Fibroblast of skin of abdomen (primary cell): ENCODE measurements at places on chromosomes 13 and 19.

DNA sequence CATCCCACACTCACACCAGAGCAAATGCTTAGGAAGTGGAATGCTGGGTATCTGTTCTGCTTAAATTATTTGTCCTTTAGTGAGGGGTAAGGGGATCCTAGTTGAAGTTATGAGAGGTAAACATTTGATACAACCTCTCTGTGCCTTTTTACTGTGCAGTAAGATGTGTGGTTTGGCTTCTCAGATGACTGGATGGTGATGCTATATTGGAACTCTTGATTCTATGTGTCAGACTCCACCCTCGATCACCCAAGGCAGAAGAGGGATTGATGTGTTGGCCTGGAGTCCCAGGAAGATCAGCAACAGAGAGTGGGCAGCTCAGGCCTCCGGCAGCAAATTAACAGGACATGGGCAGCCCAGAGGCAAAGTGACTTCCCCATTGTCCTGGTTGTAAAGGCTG lies 66.7 kb downstream of the SIPA1L3 start:
- DNase-seq, result no peak

GRCh38 chr13:33409673-33410510 lies 124.3 kb upstream of the STARD13 start:
- DNase-seq, result no peak

DNA sequence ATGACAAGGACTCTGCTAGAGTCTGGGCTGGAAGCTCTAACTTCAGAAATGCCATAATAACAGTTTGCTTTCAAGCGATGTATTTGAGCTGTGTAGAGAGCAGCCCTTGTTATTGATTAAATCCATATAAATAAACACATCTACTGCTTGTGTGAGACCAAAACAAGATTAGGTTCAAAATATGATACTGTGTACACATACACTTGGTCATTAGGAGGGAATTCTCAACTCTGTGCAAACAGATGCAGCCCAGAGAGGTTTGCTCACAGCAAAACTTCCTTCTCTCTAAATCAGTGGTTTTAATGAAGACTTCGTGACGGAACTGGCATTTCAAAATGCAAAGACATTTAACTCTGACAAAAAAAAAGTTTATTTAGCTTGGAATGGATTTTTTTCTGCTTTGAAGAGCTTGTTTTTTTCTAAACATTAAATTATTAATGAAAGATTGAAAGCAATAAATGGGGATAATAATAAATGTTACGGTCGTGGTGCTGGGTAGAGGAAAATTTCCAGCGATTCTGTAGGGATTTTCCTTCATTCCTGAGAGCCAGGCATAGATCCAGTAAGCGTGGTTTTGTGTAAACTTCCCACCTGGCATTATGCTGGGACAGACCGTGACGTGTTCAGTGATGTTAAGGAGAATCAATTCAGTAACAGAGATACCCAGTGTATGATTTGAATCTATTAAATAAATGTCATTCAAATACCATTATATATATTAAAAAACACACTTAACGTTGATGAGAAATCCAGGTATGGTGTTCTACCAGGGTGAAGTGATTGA lies 213.7 kb downstream of the TEX29 start:
- DNase-seq, result no peak

DNA sequence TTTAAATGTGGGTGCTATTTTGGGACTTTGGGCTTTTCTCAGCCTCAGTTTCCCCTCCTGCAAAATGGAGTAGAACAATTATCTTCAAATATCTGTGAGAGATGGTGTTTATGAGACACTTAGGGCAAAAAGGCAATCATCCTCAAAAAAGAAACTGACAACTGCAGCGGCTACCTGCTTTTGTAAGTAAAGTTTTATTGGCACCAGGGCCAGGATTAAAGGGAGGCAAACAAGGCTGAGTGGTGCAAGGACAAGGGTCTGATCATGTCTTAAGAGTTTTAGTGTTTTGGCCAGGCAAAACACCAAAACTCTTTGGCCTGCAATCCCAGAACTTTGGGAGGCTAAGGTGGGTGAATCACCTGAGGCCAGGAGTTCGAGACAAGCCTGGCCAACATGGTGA lies 1.3 kb upstream of the MAST3 start:
- DNase-seq, result no peak

DNA sequence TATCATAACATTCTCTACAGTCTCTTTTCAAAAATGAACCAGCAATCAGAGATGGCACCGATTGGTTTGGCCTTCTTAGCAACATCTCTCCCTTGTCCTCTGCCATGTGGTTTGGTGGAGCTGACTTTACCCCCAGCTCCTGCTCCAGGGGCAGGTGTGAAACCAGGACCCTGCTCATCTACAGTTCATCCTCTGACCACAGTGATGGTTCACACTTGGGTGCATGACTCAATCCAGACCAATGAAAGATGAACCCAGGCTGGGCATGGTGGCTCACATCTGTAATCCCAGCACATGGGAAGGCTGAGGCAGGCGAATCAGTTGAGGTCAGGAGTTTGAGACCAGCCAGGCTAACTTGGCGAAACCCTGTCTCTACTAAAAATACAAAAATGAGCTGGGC lies 33.6 kb upstream of the FFAR2 start:
- DNase-seq, result no peak

DNA sequence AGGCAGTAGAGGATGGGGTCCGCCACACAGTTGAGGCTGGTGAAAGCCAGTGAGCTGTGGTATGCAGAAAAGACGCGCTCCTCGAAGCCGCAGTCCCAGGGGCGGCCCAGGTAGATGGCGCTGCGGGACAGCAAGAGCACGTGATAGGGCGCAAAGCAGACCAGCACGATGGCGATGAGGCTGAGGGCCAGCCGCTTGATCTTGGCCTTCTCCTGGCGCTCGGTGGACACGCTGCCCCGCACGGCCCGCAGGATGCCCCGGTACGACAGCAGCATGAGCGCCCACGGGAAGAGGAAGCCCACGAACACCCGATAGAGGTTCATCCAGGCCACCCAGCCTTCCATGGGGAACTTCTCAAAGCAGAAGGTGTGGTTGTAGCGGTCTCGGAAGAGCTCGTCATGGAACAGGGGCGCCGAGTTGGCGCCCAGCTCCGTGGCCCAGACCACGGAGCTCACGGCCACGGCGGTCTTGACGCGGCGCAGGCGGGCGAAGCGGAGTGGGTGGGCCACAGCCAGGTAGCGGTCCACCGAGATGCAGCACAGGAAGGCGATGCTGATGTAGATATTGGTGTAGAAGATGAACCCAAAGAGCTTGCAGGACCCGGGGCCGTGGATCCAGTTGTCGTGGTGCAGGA lies 6.5 kb upstream of the OPA3 start:
- DNase-seq, result peak; percentile 51

DNA sequence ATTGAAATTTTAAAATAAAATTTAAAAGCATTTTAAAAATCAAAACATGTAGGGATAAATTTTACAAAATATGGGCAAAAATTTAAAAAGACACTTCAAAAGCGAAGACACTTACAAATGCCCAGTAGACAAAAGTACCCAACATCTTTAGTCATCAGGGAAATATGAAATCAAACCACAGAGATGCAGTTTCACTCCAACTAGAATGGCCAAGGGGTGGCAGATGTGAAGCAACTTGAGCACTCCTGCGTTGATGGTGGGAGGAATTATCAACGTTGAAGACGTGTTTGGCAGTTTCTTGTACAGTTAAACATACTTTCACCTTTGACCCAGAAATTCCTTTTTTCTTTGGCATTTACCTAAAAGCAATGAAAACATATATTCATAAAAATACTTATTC lies 518.0 kb upstream of the SGCG start:
- DNase-seq, result no peak

GRCh38 chr13:53054569-53054968 lies 26.0 kb downstream of the OLFM4 start:
- DNase-seq, result no peak

- DNase-seq, result no peak
Observed at GRCh38 chr13:51739027-51739764, 64.8 kb downstream of the DHRS12 start.

GRCh38 chr13:52949742-52950141 lies 78.9 kb upstream of the OLFM4 start:
- DNase-seq, result no peak

- no peak for DNase-seq
Observed at GRCh38 chr19:7006135-7006704, 15.0 kb downstream of the MBD3L2B start.

- peak; percentile 8 for DNase-seq
Observed at GRCh38 chr13:83499286-83499685, 383.0 kb downstream of the SLITRK1 start.

DNA sequence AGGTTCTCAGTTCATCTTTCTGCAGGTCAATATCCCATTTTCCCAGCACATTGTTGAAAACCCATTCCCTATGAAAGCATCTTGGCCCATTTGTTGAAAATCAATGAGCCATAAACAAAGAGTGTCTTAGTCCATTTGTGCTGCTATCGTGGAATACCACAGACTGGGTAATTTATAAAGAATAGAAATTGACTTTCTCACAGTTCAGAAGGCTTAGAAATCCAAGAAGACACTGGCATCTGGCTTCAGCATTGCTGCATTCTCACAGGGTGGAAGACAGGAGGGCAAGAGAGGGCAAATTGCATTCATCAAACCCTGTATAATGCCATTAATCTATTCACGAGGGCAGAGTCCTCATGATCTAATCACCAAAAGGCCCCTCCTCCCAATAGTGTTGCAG lies 34.1 kb downstream of the ZNF823 start:
- DNase-seq, result no peak

DNA sequence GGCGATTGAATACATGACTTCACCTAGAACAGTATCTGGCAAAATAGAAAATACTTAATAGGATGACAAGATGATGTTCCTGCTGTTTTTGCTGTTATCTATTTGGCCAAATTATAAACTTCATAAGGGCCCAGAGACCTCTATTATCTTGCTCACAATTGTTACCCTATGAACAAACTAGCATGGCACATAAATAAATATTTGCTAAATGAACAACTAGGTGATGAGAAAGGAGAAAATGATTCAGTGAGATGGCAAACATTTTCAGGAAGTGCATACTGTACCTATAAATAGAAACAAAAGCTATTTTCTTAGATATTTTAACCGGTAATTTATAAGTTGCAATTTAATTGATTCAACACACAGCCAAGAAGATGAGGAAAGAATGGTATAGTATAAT lies 78.4 kb downstream of the FAM216B start:
- no peak for DNase-seq

DNA sequence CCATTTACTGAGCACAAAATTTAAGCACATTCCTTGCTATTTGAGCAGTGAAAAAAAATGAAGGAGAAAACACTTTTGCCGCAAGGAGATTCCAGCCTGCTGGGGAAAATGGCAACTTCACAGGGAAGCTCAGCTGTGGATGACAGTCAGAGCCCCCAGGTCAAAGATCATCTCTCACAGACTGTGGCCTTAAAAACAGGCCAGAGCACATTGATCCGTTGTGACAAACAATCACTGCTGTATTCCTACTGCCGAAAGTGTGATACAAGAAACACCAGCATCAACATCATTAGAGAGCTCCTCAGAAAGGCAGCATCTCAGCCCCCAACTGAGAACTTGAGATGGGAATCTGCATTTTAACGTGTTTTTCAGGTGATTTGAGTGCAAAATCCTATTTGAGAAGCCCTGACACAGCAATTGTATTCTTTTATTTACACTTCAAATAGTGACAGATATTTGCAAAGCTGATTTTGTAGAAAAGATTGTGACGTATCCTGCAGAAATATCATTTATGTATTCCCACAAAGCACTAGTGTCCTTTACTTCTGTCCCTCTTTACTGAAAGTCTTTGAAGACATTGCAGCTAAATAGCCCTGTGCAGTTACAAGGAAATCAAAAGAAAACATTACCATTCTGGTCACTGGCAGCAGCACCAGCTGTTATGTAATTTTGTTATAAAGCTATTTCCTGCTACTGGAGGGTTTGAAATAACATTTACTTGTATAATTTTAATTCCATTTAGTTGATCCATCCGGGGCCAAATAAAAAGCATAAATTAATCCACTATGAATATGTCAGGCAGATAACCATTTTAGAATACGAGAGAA lies 652.0 kb downstream of the LIG4 start:
- DNase-seq, result no peak

DNA sequence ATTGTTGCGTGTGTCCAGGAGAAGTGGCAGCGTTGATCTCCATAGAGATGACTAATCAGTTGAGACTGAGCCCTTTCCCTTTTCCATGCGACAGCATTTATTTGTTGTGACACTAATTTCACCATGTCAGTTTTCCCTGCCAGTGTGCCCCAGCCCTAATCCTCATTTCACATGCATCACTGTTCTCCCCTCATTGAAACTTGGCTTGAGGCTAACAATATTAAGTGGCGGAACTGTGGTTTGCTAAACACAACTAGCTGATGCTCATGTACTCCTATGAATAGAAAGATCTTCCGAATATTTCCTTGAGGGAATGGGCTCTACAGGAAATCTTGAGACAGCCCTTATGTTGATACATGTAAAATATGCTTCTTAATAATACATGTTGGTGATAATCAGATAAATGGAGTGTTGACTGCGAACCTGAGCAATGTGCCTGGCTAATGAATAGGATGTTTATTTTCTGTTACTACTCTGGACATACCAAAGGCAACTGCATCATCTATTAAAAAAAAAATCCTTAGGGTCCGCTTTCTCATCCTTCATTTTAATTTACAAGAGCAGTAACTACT lies 258.6 kb downstream of the ATP8A2 start:
- no peak for DNase-seq

- DNase-seq, result no peak
Observed at GRCh38 chr13:43924549-43925245, 45.0 kb downstream of the LACC1 start.

- DNase-seq, result no peak
Observed at GRCh38 chr13:91017669-91018053, 329.8 kb upstream of the MIR17HG start.

DNA sequence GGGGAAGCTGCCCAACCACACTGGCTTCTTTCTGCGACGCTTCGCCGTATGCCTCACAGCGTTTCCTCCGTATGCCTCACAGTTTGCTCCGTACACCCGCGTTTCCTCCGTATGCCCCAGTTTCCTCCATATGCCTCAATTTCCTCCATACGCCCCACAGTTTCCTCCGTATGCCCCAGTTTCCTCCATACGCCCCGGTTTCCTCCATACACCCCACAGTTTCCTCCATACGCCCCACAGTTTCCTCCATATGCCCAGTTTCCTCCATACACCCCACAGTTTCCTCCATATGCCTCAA lies 22.6 kb downstream of the GAS6 start:
- no peak for DNase-seq

DNA sequence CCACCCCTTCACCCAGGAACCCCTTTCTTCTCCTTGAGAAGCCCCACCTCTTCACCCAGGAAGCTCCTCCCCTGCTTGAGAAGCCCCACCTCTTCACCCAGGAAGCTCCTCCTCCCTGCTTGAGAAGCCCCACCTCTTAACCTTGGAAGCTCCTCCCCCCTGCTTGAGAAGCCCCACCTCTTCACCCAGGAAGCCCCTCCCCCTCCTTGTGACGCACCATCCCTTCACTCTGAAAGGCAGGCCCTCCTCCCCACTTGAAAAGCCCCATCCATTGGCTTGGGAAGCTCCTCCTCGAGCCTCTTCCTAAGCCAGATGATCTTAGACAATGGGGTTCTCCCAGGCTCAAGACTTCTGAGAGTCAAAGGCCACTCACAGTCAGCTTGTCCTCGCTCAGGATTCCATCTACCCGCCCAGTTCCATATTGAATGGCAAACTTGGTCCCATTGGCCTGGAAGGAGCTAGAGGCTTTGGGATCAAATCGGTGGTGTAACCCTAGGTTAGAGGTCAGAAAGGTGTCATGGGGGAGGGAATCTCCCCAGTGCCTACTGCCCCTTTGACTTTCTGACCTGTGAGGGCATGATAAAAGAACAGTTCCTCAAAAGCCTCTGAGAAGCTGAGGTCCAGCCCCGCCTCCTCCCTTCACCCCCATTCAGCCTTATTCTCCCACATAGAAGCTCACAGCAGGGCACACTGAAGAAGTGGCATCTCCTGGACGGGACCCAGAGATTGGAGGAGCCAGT lies 4.0 kb downstream of the NAPSA start:
- no peak for DNase-seq

GRCh38 chr13:105948143-105948542 lies 587.3 kb downstream of the EFNB2 start:
- DNase-seq, result no peak
